Astrocyte of the hippocampus (primary cell): ENCODE measurements at places on chromosomes 3 and 15.

- DNase-seq = peak; percentile 62
These were observed 2.1 kb downstream of the OPA1 start for GRCh38 chr3:193594946-193595689.

DNA sequence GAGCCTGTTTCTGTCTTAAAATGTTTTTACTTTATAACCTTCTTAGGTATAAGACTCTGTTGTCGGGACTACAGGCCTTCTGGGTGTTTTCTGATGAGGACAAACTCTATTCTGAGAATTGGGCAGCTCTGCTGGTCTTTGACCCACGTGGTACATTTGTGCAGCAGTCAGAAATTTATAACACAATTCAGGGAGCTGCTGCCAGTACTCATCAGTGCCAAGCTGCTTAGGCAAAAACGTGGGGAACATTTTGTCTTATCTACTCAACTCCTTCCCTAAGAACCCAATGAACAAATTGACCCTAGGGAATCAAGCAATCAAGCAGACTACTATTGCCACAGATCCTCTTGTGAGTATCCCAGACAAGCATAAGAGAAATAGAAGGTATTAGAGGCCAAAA, 180.7 kb upstream of the PDZRN3 start:
- DNase-seq = no peak

- DNase-seq = no peak
These were observed 8.0 kb downstream of the TMEM212 start for GRCh38 chr3:171850960-171851659.

- DNase-seq = peak; percentile 55
These were observed 10.8 kb downstream of the ATP13A3 start for GRCh38 chr3:194475978-194476377.

DNA sequence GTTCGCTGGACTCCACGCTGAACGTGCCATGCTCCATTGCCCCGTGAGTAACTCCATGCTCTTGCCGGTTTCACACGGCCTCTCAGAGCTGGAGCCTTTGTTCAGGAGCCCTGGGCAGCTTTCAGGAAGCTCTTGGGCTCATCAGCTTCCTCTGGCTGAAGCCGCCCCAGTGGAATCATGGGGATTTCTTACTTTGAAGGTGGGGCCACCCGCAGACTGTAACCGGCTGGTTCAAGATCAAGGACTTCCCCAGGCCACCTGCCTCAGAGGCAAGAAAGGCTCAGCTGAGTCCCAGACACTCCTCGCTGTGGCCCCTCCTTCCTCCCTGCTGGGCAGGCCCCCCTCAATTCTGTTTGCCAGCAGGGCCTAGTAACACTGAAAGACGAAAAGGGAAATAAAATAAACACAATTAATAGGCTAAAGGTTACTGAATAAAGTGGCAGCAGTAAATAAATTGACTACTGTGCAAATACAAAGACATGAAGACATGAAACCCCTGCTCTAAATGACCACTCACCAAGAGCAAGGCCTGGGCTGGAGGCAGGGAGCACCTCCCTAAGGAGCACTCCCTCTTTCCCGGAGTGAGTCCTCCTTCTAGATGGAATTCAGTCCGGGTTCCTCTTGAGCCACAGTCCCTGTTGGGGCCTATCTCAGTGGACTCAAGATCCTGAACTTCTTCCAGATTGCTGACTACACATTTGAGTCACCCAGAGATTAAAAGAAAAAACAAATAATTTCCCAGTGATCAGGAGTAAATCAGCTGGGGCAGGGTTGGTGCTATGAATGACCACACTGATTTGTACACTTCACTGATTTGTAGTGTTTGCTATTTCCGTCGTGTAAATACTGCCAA, 51.0 kb downstream of the ZDHHC19 start:
- DNase-seq = peak; percentile 74

DNA sequence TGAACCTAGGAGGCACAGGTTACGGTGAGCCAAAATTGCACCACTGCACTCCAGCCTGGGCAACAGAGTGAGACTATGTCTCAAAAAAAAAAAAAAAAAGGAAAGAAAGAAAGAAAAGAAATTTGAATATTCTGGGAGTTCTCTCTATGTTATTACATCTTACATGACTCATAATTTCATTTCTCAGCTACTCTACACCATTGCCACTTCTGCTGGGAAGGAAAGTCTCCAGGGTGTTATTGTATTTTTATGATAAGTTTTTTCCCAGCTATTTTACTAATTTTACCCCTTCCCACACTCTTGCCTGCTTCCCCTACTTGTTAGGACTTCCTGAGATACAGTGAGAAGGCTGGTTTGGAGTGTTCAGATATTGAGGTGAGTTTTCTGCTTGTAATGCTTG, 69.7 kb upstream of the UMPS start:
- DNase-seq = no peak

GRCh38 chr3:61114316-61114953, 136.8 kb downstream of the FHIT start:
- DNase-seq = peak; percentile 52

DNA sequence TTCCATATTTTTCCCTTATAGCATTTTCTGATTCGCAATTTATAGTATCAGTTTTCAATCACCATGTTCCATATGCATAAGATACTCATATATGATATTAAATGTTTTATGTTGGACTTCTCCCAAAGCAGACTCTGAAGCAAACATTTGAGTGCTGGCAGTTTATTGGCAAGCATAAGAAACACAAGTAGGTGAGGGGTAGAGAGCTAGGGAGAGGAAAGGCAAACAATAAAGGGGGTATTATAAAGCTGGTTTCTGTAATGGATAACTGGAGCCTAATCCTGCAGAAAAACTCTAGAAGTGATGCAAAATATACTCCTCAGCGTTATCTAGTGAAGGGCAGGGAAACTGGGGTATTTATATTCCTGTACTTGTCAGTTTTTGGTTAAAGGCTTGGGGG, 491.5 kb upstream of the TGFBR2 start:
- no peak for DNase-seq

DNA sequence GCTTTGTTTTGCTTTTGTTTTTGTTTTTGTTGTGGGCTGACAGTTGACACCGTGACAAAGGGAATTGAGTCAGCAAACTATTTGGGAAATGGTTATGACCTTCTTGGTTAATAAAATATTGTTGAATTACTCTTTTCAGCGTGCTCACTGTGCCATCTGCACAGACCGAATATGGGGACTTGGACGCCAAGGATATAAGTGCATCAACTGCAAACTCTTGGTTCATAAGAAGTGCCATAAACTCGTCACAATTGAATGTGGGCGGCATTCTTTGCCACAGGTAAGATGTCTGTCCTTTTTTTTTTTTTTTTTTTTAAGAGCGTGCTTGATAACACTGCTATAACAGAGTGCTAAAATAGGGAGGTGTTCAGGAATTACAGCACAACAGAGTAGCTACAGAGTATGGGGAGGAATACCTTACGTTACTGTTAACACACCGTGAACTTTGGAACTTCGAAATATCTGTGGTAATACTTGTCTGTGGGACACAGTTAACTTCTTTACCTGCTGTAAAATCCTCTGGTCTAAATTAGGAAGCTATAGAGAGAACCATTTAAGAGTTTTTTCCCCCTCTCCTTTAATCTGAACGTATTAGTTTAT, 48.2 kb downstream of the PRKCI start:
- DNase-seq = no peak

GRCh38 chr15:69161079-69161877, 843 bp downstream of the GLCE start:
- DNase-seq = peak; percentile 60

- DNase-seq = no peak
These were observed 2.0 kb downstream of the RPL32 start for GRCh38 chr3:12839156-12839946.

DNA sequence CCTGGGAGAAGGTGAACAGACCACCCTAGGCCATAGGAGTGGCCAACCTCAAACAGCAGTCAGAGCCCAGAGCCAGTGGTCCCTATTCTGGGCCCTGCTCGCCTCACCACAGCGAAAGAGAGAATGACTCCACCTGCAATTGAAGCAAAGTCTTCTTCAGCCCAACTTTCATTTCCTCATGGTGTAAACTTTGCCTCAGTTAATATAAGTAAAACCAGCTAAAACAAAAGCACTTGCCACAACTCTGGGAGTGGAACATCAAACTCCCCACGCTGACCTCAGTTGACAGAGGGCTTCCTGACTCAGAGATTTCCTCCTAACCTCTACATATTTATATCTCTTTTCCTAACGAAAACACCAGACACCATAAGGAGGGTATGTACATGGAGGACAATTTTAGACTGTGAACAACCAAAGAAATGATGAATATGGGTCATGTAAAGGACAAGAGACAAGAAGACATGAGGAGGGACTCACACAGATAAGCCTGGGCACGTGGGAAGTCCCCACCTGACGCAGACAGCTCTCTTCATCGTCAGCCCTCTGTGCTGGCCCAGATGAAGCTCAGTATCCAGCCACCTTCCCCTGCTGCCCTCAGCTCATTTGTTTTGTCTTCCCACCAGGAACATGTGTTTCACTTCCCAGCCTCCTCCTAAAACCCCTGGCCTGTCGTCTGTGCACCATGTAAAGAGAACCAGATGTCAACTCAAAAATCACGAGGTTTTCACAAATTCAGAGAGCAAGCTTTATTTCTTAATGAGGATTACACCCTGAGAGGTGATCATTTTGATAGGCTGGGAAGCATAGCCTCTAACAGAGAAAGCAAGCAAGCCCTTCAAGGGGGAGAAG, 140.9 kb downstream of the KCNMB2 start:
- no peak for DNase-seq

DNA sequence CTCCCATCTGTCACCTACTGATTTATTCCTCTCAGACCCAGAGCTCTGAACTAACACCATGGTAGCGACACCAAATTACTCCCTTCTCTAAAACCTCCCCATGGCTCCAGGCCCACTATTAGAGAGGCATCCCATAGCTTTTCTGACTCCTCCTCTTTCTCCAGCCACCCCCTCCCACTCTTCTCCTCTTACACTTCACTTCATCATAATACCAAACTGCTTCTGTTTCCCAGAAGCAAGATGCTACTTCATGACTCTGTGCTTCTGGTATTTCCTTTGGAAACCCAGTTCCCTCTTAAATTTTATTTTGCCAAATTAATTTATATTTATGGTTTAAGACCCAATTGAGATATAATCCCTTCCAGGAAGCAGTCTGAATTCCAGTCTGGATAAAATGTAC, 465.1 kb upstream of the PDZRN3 start:
- peak; percentile 16 for DNase-seq

- peak; percentile 40 for DNase-seq
These were observed 89.9 kb downstream of the RBMS3 start for GRCh38 chr3:29370476-29371420.

DNA sequence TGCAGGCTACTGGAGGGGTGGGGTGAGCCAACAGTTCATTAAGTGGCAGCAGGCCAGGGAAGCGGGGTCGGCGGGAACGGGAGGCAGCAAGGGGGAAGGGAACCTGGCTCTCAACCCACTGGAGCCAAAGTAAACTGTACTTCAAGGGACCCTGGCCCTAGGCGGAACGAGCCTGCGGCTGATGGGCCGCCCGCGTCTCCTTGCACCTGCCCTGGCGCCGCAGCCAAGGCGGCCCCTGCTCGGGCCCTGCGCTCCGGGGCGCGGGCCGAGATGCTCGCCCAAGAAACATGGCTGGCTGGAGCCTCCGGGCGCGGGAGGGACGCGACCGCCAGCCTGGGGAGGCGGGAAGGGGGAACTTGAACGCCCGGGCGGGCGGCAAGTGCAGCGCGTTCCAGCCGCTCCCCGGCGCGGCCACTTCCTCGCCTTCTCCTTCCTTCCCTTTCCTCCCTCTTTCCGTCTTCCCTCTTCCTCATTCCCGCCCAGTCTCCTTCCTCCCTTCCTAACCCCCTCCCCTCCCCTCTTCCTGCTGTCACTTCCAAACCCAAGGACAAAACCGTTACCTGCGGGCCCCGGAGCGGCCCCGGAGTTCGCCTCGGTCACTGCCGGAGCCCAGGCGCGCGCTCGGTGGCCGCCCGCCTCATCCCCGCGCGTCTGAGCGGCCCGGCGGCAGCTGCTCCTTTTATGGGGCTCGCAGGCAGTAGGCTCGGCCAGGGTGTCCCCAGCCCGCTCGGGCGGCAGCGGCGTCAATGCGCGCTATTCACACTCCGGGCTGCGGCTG, 489.7 kb downstream of the MAGI1 start:
- peak; percentile 60 for DNase-seq

- no peak for DNase-seq
These were observed 87.6 kb downstream of the BDH1 start for GRCh38 chr3:197468167-197468566.

- DNase-seq = peak; percentile 53
These were observed 199.1 kb downstream of the CDIN1 start for GRCh38 chr15:36778531-36778930.

- no peak for DNase-seq
These were observed 1.5 kb downstream of the RBP1 start for GRCh38 chr3:139537795-139538621.

GRCh38 chr3:13597661-13598060, 48.7 kb downstream of the FBLN2 start:
- no peak for DNase-seq
